BE2C (cell line): ENCODE measurements at places on chromosomes 2 and 18.

GRCh38 chr2:33230842-33231241, 245.6 kb upstream of the RASGRP3 start:
- DNase-seq: no peak

DNA sequence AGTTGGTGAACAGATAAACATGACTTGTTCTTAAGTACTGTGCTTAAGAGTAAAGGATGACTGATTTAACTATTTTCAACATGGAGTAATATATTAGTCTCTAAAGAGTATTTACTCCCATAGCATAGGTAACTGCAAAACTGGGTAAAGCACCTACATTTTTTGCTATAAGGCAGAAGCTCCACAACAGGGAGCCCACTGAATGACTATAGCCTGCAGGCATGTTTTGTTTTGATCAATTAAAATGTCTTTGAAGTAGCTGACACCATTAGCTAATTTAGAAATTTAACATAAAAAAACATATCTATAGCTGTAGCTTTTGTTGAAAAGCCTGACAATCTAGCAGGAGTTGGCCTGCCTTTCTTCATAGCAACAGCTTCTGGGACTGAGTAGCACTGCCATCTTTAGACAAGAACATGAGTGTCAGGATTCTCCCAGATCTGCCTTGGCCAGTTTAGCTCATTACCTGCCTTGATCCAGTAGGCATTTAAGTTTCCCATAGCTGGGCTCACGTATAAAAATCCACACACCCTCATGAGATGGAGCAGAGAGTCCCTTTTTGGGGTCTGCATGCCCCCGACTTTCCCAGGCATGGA, 1935.1 kb upstream of the PIK3C3 start:
- DNase-seq: no peak

DNA sequence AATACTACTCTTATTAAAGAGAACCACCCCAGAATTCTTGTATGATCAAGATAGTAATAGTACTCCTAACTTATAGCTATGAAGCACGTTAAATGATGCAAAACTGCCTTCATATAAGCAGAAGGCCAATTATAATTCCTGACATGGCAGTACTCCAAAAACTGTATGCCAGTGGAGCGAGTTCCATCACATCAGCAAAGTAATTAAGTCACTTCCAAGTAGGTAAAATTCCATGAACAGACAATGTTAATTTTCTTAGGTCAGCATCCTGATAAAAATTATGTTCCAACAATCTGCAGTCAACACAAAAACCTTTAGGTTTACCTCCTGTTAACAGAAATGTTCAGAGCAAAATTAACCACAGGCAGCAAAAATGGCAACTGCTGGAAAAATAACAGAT, 136.7 kb downstream of the CDH2 start:
- DNase-seq: no peak

DNA sequence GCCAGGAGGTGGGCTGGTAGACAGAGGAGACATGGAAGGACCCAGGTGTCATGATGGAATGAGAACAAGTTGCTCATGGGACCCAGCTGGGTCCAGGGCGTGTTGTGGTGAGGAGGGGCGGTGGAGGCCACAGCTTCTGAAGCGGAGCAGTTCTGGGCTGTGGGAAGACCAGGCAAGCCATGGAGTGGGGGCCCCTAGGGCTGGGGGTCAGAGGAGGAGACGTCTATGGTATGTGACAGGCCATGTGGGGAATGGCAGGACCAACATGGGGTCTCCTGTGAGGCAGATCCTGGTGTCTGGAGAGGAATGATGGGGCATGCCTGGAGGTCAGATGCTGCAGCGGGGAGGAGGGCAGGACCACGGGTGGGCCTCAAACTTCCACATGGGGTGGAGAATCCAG, 16.9 kb downstream of the MYO7B start:
- no peak for DNase-seq

GRCh38 chr2:154724194-154724797, 25.8 kb downstream of the KCNJ3 start:
- DNase-seq: no peak

DNA sequence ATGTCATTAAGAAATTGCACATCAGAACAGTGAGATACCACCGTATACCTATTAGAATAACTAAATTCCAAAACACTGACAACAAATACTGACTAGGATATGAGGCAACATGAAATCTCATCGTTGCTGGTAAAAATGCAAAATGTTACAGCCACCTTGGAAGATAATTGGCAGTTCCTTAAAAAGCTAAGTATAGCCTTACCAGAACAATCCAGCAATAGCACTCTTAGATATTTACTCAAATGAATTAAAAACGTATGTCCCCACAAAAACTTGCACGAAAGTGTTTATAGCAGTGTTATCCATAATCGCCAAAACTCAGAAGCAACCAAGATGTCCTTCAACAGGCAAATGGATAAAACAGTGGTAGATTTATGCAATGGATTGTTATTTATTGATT, 241.7 kb downstream of the EPHA4 start:
- DNase-seq: no peak
